Stimulated activated CD8-positive, alpha-beta memory T cell treated with anti-CD3 and anti-CD28 coated beads, Interleukin-2, amount 100 ng/mL, for 48 hours (primary cell): ENCODE measurements at places on chromosomes 1 and 21.

DNA sequence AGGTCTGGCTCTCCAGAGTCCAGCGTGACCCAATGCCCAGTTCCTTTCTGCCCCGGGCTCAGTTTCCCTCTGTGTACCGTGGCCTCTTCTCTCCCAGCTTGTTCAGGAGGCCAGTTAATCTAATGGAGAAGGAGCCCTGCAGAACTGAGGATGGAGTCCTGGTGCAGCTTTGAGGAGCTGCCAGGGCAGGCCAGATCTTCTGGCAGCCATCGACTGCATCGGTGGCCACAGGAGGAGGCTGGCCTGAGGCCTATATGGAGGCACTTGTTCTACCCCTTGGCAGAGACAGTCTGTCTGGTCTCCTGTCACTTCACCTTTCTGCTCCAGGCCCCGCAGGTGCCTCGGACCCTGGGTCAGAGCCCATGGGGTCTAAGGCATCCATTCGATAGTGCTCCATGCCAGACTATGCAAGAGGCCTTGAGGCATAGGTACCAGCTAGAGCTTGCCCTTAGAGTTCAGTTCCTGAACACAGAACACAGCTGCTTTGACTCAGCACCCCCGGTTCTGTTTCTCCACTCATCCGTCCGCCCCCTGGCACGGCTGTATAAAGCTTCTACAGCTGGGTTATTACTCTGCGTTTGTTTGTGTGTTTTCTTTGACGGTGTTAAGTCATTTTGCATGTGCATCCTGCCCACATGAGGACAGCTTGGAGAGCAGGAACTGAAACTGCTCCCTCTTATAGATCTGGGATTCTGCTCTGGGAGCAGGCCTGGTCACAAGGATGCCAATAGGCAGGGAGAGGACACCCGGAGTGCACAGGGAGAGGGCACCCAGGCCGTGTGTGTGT lies 18.5 kb upstream of the LRRN2 start:
- no peak for DNase-seq

DNA sequence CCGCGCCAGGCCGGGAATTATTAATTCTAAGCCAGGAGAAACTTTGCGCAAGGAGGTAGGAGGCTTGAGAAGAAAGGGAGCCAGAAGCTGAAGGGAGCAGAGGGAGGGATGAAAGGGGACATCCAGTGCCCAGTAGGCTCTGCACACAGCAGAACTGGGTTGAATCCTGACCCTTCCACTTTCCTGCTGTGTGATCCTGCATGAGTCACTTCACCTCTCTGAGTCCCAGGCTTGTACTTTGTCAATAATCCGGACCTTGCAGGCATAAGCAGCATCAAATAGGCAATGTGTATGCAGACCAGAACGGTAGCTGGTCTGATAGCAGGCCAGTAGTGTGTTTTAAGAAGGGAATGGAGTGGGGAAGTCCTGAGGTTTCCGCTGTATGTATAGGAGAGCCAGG lies 25.5 kb upstream of the EPB41 start:
- no peak for DNase-seq

DNA sequence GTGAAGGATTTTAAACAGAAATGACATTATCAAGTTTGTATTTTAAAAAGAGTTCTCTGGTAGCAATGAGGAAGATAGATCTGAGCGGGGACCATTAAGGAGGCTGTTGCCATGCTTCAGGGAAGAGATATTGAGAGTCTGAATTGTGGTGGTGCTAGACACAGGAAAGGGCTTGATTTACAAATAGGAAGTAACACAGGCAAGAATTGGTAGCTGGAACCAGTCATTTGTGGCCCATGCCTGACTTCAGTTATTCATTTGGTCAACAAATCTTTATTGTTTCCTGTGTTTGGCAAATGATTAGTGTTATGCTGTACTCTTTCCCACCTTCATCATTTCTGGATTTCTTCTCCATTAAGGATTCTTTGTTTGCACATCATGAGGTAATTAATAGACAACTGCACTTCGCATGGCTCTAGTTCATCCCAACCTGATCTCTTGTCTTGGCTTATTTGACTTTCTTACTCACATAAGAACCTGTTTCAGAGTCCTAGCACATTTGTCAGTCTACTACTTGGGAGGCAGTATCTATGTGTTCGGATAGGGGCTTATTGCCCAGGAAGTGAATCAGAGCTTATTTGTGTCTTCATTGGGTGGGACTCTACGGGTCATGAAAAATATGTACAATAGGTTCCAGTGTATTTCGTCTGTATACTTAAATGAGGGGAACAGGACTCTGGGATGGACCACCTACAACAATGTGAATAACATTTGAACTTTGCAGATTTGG lies 32.3 kb downstream of the EEIG2 start:
- no peak for DNase-seq

DNA sequence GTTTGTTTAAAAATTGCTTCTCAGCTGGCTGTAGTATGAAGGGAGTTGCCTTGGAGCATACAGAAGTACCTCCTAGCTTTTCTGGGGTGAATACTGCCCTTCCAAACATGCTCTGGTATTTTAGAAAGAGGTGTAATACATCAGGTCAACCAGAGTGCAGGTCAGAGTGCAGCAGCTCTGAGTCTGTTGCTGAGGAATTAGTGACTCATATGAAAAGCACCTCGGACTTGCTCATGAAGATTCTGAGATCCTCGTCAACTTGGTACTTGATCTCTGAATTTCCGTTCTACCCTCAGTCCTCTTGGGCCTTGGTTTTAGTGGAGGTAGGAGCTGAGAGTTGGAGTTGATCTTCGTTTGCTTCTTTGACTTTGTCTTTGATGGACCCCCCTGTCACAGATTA lies 67.3 kb downstream of the NOS1AP start:
- no peak for DNase-seq

DNA sequence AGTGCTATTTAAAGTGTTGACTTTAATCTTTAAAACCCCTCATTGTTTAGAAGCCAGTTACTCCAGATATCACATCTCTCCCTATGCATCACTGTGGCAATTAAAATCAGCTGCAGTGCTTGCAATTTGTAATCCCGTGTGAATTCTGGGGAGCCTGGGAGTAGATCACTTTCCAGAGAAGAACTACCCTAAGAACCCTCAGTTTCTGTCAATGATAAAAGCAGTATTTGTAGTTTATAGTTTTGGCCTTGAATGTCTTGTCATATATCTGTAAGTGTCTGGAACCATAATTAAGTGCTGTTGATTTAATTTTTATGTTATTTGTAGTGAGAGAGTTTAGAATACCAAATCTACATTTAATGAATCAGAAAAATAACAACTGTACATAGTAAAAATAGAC lies 5.5 kb upstream of the SPAG17 start:
- DNase-seq, result no peak

DNA sequence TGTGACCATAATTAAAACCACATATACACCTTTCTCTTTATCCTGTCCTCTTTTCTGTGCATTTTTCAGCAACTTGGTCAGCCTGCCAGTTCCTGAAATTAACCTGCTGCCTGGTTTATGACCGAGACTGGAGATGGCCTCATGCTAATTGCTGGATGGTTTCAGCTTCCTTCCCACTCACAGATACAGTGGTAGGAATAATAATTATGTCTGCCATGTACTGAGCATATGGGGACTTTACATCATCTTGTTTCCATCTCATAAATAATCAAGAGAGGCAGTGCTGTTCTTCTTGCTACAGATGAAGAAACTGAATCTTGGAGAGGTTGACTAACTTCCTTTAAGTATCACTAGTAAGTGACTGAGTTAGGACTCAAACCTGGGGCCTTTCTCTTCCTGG lies 148.2 kb downstream of the NOS1AP start:
- no peak for DNase-seq

- no peak for DNase-seq
Observed at GRCh38 chr1:65253800-65254319, 55.5 kb upstream of the DNAJC6 start.

DNA sequence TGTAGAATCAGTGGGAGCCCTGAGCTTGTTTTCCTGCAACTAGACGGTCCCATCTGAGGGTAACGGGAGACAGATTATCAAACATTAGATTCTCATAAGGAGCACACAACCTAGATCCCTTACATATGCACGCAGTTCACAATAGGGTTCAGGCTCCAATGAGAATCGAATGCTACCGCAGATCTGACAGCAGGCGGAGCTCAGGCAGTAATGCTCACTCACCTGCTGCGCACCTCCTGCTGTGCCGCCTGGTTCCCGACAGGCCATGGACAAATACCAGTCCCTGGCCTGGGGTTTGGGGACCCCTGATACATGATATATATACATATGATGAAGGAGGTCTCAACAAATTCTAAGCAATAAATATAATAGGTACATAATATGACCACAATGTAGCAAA lies 19.7 kb upstream of the SMIM12 start:
- no peak for DNase-seq

GRCh38 chr1:167899253-167899681 lies 14.7 kb downstream of the ADCY10 start:
- DNase-seq, result no peak

DNA sequence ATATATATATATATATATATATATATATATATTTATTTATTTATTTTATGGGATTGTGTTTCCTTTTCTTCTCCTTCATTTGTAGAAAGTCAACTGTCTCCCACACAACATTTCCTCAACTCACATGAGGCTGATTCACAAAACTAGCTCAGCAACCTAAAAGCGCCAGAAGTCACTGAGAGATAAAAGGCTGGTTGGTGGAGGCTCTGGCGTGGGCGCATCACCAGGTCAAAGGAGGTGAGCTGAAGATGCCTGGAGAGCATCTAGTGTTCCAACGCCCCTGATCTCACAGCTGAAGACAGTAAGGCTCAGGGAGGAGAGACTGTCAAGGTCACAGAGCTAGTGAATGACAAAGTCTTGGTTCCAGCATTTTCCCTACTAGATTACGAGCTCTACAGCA lies 78.0 kb downstream of the HLCS start:
- no peak for DNase-seq

- DNase-seq, result no peak
Observed at GRCh38 chr1:32361308-32361673, 994 bp downstream of the FAM229A start.

- no peak for DNase-seq
Observed at GRCh38 chr1:236916131-236916800, 88.0 kb downstream of the MT1HL1 start.

DNA sequence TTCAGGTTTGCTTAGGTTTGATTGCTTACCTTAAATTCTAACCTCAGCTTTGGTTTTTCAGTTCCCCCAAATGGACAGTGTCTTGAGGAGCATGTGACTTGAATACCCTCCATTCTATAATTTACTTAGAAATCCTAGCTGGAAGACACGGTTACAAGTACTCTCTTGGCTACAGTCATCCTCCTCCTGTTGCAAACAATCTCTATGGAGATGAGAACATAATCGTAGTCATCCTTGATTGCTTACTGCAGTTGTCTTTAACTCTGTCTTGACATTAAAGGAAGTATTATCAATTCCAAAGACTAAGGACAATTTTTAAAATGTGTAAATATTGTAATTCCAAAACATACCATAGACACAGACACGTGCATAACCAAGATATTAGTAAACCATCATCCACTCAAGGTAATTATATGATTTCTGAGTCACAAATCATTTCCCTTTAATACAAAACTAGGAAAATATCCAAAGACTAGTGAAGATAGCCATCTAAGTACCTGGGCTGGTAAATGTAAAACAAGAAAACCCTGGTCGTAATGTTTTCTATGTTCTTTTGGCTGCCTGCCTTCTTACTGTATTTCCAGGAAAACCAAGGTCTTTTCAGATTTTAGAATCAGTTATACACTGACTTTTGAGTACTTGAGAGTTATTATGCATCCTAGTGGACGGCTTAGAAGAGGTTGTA lies 149.9 kb downstream of the CHRM3 start:
- no peak for DNase-seq

DNA sequence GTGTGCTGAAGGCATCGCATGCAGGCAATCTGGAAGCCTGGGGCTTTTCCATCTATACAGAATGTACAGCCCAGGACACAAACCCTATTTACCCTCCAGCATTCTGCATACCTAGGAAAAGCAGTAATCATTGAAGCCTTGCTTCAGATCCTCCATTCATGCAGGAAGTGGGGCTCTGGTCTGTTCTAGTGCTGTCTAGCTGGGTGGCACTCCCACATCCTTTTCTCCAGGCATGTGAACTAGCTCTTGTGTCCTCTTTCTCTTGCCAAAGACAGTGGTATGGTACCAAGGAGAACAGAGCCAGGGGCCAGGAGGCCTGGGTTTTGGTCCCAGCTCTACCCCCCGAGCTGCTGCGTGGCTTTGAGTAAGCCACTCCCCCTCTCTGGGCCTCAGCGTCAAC lies 21.7 kb downstream of the LRP8 start:
- DNase-seq, result no peak

GRCh38 chr1:76070538-76070937 lies 4.0 kb upstream of the ST6GALNAC3 start:
- no peak for DNase-seq

DNA sequence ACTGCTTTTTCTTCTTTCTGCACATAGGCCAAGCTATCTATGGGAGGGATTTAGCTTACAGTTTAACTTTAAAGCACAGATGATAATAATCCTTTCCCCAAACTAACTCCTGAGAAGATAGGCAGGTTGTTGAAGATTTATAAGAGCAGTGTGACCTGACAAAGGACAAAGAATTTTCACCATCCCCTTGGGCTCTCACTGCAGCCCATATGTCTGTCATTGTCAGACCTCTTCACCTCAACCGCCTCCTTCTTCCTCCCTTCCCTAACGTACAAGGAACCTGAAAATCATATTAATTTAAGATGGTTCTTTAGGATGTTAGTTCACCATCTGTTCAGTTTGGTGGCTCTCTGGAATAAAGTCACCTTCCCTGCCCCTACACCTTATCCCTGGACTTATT lies 5.0 kb downstream of the RNU1-2 start:
- DNase-seq, result no peak

DNA sequence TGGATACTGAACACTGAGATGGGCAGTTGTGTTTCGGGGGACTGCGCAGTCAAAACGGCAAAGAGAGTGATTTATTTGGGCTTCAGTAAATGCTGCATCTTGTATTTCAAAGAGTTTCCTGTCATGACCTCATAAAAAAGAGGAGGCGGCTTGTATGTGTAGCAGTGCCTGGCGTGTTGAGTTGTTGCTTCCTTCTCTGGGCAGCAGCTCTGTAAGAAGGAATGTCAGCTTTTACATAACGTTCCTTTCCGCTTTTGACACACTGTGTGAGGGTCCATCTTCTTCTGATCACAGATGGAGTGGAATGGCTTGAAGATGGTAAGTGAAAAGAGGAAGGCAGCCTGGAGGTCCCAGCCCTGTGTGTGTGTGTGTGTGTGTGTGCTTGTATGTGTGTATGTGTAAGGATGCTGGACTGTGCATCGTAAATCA lies 941 bp downstream of the ELAVL4 start:
- no peak for DNase-seq

GRCh38 chr1:57966751-57967406 lies 543.0 kb upstream of the DAB1 start:
- DNase-seq, result no peak

DNA sequence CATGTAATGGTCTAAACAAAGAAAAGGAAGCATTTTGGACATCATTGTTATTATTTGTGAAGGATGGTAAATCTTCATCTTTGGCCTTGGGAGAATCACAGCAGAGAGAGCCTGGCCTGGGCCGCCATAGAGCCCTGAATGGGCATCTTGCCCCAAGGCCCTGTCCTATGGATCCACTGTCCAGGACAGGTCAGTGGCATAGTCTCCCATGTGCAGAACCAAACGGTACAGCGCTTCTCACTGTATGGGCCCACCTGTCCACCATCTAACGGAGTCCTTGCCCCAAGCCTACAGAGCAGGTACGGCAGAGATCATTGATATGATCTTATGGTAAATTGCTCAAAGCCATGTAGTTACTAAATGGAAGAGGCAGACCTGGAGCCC lies 185.7 kb downstream of the FOXD2 start:
- no peak for DNase-seq
